ENCODE measurements at places on chromosomes 16 and 17.

DNA sequence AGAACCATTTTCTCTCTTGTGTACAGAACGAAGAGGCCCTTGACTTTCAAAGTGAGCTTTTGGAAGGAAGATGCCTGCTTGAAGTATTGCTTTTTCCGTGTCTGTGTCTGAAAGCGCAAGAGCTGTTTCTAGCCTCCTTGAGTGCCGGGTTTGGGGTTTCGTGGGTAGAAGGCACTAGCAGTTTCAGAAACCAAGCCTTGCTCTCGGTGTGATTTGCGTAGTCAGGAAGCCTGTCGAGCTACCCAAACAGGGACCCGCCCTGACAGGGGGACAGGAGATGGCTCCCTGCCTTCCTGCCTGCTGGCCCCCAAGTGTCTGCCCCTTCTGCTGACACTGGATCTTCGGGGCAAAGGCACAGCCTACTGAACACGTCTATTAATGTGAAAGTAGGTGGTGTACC is 322.0 kb downstream of the MAF start:
- no peak for DNase-seq

DNA sequence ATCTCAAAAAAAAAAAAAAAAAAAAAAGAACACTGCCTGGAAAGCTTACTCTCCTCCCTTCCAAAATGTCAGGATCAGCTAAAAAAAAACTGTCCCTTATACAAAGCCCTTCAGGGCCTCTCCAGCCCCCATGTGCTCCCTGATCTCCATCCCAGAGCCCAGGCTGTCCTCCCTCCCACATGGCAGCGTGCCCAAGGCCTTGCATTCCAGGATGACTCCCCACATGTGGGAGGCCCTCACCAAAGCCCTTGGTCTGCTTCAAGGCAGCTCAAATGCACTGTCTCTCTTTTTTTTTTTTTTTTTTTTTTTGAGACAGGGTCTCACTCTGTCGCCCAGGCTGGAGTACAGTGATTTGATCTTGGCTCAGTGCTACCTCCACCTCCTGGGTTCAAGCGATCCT is 2.3 kb downstream of the FDXR start:
- DNase-seq: no peak

DNA sequence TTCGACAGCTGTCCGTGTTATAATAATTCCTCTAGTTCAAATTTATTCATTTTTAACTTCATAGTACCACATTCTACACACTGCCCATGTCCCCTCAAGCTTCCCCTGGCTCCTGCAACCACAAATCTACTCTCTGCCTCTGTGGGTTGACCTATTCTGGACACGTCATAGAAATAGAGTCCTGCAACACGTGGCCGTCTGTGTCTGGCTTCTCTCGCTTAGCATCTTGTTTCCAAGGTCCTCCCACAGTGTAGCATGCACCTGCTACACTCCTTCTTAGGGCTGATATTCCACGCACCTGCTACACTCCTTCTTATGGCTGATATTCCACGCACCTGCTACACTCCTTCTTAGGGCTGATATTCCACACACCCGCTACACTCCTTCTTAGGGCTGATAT is 16.5 kb downstream of the SCGB1C2 start:
- DNase-seq: no peak

DNA sequence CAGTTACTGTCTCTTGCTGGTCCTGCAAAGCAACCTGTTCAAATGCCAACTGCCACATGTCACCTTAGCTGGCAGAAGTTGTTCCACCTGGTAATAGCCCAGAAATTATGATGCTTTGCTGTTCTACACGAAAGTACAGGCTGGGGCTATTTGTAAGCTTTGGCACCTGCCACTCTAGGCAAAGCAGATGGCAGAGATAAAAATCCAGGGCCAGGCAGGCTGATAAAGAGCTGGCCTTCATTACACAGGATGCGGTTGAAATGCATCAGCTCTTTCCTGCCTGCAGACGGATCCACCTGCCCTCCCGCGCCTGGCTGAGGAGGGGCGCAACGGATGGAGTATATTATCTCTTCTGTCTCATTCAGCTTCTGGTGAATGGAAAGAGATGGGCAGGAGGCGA is 29.3 kb upstream of the KDM8 start:
- DNase-seq: no peak

All from epithelial cell of prostate (primary cell).